Panc1 (cell line): ENCODE measurements at places on chromosomes 1 and 21.

DNA sequence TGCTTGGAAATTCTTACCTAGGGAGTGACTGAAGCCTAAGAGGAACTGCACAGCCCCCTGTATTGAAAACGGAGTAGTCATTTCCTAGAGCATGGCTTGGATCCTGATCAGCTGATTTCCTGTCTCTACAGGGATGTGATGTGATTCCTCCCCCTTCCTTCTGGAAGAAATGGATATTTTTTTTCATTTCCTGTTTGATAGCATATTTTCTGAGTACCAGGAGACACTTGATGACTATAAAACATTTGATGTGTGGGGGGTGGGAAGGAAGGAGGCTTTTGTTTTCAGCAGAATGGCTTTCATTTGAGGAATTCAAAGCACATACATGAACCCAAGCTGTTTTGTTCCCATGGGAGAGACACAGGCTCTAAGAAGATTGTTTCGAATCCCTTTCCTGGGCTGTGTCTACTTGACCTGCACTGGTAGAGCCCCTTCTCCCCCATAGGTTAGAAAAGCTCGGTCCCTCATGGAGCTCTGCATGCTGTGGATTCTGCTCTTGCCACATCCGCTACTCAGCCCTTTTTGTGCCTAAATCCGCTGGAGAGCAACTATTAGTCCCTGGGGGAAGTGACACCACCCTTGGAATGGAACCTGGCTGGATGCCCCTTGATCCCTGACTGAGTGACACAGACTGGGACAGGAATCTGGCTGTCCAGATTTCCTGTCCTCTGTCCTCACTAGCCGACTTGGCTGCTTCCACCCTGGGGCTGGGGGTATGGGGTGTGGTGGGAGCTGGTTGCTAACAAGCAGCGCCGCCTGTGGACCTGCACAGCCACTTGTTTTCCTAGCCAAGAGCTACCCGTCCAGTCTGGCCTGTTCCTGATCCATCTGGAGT is 71.8 kb upstream of the MACF1 start:
- DNase-seq = no peak

DNA sequence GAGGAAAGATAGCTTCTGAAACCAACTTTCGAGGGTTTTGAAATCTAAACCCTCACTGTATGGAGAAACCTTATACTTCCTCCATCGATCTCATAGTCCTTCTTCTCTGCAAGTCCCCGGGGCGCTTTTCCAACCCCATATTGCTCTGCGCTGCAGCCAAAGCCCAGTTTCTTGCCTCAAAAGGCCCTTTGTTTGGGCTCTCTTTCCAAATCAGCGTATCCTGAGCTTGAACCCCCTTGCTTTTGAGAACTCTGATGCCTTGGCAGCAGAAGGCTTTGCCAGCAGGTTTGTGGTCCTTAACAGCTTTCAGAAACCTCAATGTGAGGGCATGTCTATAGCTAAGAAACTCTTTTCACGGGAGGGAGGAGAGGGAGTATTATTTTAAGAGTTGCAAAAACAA is 21.6 kb downstream of the PLPP3 start:
- no peak for DNase-seq

DNA sequence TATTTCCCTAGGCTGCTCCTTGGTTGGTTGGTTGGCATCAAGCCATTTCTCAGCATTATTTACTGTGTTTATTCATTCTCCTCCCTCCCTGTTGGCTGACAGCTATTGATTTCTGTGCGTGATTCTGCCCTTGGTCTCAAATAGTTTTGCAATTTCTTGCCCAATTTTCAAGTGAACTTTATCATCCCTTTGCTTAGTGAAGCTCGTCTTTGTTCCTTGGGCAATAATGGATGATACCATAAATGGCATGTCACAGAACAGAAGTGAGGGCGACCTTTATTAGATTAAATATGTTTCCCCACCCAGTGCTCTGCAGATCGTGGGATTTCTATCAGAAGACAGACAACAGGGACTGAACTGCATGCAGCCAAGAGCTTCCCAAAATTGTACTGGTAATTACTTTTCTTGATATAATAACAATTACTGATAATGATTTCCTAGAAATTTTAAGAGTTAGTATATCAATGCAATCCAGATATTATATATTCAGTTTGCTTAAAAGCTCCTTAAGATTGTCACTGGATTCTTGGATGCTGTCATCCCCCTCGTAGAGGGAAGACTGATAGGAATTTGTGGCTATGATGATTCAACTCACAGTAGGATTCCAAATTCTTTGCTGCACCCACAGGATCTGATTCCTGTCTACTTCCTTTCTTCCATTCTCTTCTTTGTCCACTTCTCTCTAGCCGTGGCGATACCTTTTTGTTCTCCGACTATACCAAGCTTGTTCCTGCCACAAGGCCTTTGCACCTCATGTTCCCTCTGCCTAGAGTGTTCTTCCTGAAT is 122.1 kb upstream of the KAZN start:
- DNase-seq = no peak

- no peak for DNase-seq
These were observed 165.2 kb downstream of the NTMT2 start for GRCh38 chr1:170310951-170311350.

DNA sequence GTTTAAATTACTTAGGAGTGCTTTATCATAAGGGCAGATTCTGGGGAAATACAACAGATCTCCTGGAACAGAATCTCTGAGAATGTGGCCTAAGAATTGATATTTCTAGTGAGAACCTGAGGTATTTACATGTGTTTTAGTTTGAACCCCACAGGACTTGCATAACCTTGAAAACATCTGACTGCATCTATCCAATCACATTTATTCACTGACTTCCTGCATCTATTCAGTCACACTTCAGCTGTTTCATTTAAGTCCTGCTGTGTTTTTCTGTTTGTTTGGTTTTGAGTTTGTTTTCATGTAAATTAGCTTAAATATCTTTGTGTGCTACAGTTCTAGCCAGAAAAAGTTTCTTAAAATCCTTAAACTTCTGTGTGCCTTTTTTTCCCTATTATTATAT is 1260.7 kb downstream of the PLA2G4A start:
- no peak for DNase-seq

DNA sequence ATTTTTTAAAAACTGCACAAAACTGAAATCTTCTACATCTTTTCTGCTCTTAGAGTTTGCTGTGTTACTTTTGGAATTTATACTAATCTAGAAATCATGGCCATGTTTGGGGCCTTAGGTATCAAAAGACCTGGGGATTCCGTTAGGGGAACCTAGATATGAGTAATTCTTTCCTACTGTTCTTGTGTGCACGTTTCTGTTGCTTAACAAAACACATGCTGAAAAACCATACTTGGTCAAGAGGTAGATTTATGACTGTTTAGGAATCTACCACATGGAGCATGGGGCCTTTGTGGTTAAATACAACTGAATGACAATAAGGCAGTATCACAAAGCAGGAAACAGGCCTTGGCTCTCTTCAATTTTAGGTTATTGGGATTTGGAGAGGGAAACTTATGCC is 291.9 kb upstream of the USP25 start:
- no peak for DNase-seq

GRCh38 chr1:70675737-70676156 is 264.7 kb downstream of the CTH start:
- DNase-seq = no peak

GRCh38 chr21:31530364-31530763 is 129.1 kb upstream of the SOD1 start:
- no peak for DNase-seq
